ENCODE measurements at places on chromosomes 13 and 19. TPM values are rescaled to one million over a fixed set of nuclear protein-coding genes. Genes with fewer than 3 reads are reported as not detected.

DNA sequence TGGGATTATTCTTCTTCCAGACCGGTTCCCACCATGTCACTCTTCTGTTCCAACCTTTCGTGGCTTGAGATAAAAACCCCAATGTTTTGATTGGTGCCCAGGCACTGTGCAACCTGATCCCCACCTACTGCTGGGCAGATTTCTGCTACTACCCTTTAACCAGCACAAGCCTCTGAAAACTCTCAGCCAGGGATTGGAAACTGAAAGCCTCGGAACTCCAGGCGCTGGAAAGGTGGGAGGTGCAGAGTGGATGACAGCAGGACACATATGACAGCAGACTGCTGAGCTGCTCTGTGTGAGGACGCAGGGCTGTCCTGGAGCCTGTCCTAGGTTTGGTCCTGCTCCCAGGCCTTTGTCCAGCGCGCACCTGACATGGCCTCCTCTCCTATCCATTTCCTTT, 68.5 kb upstream of the GTF3A start:
- DNase-seq, result no peak

GRCh38 chr13:51155776-51156515, 44.9 kb upstream of the C13orf42 start:
- no peak for DNase-seq

DNA sequence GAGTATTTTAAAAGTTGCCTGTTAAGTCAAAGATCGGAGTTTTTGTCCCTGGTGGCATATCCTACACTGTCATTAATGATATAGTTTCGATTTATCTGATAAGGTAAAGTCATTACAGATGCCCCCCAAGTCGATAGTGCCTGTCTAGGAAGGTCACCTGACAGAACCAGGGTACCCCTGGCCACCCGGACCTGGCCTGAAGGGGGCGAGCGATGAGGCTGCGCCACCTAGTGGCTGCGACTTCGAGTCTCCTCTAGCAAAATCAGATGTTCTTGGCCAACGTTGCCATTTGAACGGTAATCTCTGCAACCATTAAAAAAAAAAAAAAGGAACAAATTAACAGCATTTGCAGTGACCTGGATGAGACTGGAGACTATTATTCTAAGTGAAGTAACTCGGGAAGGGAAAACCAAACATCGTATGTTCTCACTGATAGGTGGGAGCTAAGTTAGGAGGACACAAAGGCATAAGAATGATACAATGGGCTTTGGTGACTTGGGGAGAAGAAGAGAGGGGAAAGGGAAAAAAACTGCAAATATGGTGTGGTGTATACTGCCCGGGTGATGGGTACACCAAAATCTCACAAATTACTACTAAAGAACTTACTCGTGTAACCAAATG, 565.1 kb downstream of the LIG4 start:
- peak; percentile 50 for DNase-seq

- DNase-seq, result no peak
Measured at GRCh38 chr19:16836115-16837034, 7.2 kb downstream of the SIN3B start.

DNA sequence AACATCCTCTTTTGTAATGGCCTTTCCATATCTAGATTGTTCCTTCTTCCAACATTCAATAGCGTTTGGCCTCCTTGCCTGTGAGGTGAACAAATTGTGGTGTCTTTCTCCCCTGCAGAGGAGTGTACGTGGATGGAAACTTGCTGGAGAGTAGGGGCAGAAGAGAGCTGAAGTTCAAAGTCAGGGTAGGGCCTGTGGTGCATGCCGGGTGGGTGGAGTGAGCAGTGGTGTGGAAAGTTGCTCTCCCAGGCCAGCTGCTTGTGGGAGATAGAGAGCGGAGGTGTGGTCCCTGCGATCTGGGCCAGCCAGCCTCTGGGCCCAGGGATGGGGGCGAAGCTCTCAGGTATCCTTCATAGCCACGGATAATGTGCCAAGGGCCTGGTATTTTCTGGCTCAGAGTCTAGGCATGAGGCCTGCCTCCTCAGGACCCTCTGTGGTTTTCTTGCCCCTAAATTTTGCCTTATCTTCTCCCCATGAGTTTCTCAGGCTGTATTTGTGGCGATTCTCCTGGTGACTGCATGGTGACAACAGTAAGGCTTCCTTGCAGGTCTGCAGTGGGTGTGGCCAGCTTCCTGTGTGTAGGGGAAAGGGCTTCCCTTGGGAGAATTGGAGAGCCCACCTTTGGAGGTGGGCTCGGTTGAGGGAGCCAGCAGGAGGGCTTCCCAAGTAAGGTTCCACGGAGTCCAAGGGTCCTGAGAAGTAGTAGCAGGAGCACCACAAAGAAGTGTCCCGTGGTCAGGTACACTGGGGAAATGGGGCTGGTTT, 6.7 kb downstream of the RGCC start:
- no peak for DNase-seq

DNA sequence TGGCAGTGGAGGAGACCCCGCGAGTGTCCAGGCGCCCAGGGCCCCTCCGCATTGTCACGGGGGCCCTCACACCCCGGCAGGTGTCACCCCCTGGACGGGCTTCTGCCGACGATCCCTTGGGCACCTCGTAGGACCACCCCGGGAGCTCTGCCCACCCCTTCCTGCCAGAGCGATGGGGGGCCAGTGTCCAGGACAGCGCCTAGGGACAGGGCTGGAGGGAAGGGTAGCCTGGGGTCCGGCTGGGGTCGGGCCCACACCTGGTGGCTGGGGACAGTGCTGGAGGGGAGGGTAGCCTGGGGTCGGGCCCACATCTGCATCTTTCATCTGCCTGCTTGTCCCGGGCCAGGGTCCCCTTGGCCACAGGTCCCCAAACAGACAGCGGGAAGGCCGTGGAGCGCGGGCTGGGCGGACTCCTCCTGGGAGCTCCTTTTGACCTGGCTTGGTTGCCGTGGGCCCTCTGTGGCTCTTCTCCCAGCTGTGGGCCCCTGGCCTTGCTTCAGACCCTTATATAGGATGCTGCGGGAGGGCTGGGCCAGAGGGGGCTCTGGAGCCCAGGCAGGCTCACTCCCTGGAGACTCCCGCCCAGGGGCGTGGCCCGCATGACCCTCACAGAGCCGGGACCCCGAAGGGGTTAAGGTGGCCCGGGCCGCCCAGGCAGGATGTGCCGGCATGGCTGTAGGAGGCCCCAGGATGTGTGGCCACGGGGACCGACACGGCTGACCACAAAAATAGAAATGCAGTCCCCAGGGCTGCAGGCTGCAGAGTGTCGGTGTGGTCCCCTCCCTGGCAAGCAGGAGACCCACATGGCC, 74.1 kb upstream of the MCF2L start:
- DNase-seq, result no peak

DNA sequence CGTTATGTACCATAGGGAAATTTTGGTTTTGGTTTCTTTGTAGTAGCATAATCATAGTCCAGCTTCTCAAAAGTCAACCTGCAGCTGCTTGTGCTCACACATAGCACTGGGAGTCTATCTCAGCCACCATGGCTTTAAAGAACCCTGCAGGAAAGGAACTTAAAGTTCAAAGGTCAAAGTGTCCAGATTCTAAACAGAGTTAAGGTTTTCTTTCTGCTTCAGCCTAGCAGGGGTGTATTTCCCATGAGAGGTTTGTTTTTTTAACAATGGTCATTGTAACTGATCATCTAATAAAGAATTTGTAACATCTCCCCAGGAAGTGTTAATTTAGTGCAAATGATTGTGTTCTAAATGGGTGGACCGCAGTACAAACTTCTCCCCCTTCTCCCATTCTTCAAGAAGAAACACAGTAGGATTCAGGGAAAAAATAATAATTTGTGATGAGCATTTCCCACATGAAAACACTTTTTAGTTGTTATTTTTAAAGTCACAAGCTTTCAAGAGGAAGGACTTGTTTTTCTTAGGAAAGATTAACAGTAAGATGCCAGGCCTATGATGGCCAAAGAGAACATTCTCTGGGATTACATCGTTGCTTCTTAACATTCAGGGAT, 168.0 kb downstream of the EFNB2 start:
- DNase-seq, result no peak

DNA sequence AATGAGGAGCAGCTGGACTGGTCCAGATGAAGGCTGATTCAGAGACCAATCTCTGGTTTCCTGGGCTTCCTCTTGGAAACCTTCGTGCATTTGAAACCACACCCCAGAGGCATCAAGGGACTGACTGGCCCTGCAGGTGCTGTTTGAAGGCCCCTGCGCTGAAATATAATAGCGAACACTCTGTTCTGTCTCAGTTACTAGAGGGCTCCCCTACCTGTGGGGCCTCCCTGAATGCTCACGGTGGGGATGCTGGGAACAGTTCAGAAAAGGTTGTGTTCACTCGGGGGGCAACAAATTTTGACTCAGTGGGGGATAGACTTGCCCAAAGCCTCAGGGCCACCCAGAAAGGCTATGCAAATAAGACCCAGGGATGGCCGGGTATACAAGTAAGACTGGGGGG, 6.4 kb downstream of the CCDC8 start:
- no peak for DNase-seq

GRCh38 chr13:105814902-105815250, 720.6 kb downstream of the EFNB2 start:
- no peak for DNase-seq

DNA sequence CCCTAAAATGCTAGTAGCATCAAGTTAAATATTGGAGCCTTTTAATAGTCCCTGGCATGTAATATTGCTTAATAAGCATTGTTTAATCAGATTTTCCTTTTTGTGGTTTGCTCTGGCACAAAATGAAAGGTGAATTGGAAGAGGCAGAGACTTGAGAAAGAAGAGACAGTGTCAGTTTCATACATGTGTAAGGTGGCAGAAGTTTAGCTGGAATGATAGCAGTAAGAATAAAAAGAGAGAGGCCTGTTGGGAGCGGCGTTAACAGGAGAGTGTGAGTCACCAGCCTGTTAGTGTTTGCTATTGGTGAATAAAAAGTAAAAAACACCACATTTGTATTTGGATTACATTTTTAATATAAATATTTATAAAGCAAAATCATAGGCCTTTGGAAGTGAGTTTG, 145.3 kb downstream of the PDS5B start:
- DNase-seq, result peak; percentile 54

DNA sequence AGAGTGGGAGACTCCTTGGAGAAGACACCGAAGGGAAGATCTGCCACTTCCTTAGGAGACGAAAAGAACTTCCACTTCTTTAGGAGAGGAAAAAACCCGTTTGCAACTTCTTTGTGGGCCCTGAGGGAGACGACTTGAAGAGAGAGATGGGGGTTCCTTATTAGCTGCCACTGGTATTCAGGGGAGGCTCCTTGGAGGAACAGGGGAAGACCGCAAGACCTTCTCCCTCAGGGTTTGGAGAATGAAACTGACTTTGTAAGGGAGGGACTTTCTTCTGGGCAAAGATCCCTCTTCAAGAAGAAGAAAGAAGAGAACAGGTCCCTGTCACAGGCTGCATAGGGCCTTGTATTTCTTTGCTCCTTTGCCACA, 416 bp downstream of the BCKDHA start:
- DNase-seq, result no peak

DNA sequence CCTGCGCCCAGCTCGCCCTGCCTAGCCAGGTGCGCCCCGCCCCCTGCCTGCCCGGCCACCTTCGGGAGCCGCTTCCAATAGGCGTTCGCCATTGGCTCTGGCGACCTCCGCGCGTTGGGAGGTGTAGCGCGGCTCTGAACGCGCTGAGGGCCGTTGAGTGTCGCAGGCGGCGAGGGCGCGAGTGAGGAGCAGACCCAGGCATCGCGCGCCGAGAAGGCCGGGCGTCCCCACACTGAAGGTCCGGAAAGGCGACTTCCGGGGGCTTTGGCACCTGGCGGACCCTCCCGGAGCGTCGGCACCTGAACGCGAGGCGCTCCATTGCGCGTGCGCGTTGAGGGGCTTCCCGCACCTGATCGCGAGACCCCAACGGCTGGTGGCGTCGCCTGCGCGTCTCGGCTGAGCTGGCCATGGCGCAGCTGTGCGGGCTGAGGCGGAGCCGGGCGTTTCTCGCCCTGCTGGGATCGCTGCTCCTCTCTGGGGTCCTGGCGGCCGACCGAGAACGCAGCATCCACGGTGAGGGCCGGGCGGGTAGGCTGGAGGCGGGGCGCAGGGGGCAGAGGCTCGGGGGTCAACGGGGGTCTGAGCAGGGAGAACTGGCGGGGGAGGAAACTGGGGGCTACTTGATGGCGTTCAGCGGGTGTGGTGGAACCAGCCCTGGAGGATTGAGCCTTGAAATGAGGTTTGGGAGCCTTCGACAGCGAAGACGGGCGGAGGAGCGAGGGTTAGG, at the start of gene SPINT2:
SPINT2 (plus strand) TSS at position 88 of the 727 bp plus-strand sequence; CDS start at position 408, 320 bp downstream.
- no peak for DNase-seq

The DACT3 gene
- total RNA-seq, result 5.6 TPM

The PLIN3 gene
- 191 TPM for total RNA-seq

The APC2 gene
- total RNA-seq, result 0.50 TPM

The TMEM38A gene
- total RNA-seq, result 1.8 TPM

The ZNF808 gene
- total RNA-seq, result 17.7 TPM

The ERICH6B gene
- not detected for total RNA-seq

Data from fibroblast of lung (primary cell).